CD4-positive, alpha-beta T cell treated with Interleukin-15 for 1 hour (primary cell): ENCODE measurements at places on chromosomes 7 and 10.

GRCh38 chr10:62860946-62861345, 44.8 kb upstream of the EGR2 start:
- DNase-seq: no peak

DNA sequence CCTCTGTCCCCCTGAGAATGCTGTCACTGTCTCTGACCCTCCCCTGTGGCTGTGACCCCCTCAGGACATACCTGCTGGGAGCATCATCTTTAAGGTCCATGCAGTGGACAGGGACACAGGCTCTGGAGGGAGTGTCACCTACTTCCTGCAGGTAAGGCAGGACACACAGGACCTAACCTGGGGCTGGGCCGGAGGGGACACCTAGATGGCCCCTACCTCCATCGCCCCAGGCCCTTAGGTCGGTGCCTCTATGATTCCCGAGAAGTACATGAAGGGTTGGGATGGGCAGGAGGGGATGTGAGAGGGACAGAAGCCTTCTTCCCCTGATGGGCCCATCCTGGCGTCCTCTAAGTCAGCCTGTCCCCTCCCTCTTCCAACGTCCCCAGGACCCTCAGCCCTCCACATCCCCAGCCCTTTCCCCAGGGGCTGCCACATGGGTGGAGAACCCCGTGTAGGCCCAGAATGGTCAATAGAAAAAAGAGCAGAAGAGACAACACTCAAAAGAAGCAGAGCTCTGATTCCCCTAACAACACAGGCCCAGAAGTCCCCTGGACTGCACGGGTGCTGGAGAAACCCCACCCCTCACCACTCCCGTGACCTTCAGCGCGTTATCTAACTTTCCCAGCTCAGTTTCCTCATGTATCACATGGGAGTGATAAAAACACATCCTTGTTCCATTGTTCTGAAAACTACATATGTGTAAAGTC, 6.4 kb downstream of the CDHR1 start:
- DNase-seq: no peak

DNA sequence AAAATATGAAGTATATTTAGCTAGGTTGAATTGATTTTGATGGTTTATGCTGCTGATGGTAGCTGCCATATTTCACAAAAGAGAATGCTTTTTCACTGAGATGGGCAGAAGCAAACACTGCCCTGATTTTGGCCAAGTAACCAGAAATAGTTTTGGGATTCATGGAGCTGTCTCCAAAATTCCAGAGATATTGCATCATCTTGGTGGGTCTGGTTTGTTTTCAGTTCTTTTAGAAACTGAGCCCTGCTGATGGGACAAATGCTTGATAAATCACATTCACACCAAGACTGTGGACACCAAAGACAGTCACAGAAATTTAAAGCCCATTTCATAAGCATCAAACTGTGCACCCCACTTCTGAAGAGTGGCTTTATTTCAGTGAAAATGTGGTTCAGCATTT, 140.5 kb downstream of the BICC1 start:
- DNase-seq: no peak

- no peak for DNase-seq
These were observed 94.9 kb downstream of the NPSR1 start for GRCh38 chr7:34752929-34753328.

DNA sequence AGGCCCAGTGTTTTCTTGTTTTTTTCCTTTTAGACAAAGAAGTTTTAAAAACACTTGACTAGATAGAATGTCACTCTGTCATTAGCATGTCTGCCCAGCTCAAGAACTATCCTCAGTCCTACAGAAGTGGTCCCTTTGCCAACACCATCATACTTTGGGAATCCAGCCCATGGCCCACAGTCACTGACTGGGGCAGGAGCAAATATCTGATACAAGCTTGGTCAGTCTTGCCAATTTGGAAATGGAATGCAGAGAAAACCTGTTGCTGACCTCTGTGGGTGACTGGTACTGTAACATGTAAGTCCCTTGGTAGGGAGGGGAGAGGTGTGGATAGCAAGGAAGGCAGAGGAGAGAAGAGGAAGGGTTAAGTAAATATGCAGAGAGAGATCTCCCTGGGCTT, 47.8 kb downstream of the IPMK start:
- DNase-seq: no peak

DNA sequence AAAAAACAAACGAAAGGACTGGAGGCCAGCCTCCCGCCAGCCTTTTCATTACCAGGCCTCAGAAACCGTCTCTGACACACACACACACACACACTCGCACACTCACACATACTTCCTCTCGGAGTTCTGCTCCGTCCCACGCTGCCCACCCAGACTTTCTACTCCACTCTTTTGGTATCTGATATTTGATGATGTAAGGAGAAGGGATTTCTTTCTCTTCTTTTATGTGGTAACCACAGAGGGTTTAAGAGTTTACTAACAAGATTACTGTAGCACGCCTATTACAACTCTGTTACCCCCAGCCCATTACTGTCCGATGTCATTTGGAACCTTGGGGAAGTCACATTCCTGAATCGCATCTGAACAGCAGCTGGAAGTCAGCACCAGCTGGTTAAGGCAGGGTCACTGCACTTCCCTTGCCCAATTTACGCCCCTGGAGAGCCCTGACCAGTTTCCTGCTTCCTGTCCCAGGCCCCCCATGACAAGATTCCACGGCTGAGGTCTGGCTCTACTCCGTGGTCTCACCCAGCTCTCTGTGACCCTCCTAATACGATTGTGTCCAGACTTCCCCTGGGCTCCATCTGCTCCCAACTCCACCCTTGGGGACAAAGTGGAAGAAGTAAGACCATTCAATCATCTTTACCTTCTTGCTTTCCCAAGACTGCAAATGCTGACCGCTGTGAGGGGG, 1.1 kb downstream of the DENND2A start:
- no peak for DNase-seq

- peak; percentile 56 for DNase-seq
These were observed 101.6 kb downstream of the DYNC2I1 start for GRCh38 chr7:158957921-158958491.

- DNase-seq: no peak
These were observed 256.2 kb upstream of the MGMT start for GRCh38 chr10:129210876-129211275.

- no peak for DNase-seq
These were observed 27.0 kb downstream of the PDZD8 start for GRCh38 chr10:117348236-117348635.

GRCh38 chr10:86688398-86688921, 20.1 kb downstream of the LDB3 start:
- peak; percentile 45 for DNase-seq

- DNase-seq: no peak
These were observed 89.1 kb downstream of the CUX1 start for GRCh38 chr7:101906291-101907240.

- no peak for DNase-seq
These were observed 24.5 kb downstream of the OGDHL start for GRCh38 chr10:49737474-49738201.

DNA sequence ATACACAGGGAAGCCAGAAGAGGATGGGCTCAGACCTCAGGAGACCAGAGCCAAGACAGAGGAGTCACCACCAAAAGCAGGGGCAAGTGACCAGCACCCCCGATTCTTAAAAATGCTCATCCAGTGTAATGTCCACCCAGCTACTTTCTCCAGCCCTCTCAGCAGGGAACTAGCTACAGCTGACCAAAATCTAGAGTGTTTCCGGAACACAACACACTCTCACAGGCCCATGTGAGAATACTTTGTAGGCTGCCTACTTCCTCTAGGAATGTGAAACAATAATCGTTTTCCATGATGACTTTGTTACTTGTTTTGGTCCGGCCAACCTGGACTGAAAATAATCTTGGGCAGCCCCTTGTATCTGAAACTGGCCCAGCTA, 14.5 kb downstream of the PSAP start:
- no peak for DNase-seq

DNA sequence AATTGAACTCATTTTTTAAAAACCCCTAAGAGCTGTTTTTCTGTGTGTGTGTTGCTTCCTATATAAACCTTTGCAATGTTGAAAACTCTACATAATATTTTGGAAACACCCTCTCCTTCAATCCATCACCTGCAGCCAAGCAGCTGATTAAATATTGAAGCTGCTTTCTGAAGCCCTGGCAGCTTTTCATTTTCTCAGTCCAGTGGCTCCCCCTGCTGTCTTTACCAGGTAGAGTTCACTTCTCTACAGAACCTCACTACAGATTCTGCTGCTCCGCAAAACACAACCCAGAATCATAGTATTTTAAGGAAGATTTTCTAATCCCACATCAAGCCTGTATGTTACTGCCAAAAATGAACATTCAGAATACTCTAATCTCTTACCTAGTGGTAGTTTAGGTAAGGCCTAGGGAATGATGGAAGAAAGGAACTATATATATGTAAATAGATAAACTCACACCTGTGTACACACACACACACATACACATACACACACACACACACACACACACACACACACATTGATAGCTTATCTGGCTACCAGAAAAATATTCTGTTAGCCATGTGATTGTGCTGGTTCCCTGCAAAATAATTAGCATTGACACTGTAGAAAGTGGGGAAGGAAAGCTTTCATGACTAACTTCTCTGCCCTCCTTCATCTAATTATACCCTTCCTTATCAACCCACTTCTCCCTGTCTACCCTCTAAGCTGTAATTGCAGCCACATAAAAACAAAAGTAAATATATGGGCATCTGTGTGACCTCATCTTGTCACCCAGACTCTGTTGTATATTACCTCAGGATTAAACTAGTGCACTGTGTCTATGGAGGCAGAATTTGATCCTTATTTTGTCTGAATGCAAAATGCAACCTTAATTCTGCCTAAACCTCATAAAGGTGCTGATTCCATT, 229.5 kb upstream of the FZD1 start:
- DNase-seq: no peak

- DNase-seq: no peak
These were observed 544.1 kb downstream of the HTR7 start for GRCh38 chr10:90313576-90314325.

- no peak for DNase-seq
These were observed 133.5 kb downstream of the MTPAP start for GRCh38 chr10:30215623-30216022.

DNA sequence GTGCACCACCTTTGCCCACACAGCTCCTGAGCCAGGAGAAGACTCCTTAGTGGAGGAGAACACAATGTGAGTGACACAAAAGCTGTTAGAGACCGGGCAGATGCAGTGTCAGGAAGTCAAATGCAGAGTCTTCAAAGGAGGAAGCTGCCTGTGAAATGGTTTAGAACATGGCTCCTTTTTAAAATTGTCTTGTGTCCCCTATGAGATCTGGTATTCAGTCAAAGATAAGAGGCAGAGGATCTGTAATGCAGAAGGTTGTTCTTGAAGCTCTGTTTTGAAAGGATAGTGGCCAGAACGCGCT, 133.0 kb downstream of the VIPR2 start:
- no peak for DNase-seq

DNA sequence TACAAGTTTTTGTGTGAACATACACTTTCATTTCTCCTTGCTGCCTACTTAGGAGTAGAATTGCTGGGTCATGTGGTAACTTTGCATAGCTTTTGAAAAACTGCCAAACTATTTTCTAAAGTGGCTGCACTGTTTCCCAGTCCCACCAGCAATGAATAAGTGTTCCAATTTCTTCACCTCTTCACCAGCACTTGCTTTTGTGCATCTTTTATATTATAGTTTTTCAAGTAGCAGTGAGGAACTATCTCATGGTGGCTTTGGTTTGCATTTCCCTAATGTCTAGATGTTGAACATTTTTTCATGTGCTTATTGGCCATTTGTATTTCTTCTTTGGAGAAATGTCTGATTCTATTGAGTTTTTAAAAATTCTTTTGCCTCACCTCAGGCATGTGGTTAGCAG, 229.9 kb upstream of the TCF7L2 start:
- no peak for DNase-seq

DNA sequence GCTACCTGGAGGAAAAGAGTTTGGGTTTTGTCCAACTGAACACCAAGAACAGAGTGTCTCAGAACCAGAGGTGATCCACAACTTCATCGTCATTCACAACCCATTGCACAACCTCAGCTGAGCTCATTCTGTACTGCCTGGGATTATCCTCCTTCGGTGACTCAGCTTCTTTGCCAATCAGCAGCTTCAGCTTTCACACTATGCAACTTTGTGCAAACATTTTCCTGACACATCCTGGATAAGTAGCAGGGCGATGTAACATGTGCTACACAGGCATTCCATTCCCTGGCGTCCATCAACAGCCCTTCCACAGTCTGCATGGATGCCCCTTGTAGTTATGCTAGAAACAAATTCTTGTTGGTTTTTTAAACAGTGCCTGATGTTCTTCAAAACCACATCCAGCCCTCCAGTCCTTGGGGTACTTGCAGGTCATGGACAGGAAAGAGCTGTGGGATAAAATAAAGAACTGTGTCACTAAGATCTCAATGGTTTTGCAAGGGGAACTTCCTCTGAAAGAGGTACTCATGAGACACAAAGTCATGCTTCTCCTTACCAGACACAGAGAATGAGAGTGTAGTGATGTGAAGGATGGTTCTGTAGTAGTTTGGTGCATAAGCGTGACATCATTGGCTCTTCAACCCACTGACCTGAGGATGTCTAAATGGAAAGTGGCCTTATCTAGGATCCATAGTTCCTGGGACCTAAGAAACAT, 478.5 kb downstream of the KIF20B start:
- DNase-seq: no peak

- DNase-seq: no peak
These were observed 194.0 kb downstream of the PPP1R9A start for GRCh38 chr7:95101422-95101821.

GRCh38 chr7:135650831-135651573, 11.3 kb upstream of the STMP1 start:
- DNase-seq: no peak

- no peak for DNase-seq
These were observed 470.4 kb upstream of the IGFBP3 start for GRCh38 chr7:46391231-46392201.

DNA sequence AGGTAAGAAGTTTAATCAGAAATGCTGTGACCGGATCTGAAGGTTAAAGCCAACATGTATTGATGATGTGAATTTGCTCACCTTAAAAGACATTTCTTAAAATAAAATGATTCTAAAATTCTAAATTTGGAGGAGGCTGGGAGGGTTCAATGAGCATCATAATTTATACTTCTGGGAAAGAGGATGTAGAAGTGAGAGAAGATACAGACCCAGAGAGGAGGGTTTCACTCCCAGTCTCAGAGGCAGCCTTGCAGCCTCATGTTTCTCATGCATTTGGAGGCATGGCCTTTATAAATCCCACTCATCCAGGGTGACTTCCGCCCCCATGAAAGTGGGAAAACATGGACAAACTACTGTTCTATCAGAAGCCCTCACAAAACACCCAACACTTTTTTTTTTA, 305.6 kb upstream of the PITRM1 start:
- DNase-seq: no peak

DNA sequence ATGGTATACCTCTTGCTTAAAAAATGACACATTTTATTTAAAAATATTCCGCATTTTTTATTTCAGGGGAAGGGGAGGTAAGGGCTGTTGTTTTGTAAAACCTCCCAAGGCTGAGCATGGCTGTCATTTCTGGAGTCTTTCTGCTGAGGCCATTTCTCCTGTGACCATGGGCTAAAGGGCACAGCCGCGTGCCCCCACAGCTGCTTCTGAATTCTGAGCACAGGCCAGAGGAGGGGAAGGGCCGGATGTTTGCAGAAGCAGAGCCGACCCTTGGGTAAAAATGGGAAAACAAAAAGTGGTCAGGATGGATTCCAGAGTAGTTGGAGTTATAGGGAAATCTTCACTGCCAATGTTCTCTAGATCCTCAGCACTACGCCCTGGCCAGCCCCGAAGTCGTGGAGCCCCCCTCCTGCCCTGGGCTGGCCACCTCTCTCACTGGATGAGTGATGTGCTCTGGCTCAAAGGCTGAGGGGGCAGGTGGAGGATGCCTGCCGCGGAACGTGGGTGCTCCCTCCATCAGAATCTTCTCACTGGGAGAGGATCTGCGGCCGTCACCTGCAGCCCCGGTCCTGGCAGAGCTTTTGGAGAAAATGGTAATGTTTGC, 131.3 kb upstream of the ZEB1 start:
- DNase-seq: no peak

- no peak for DNase-seq
These were observed 58.6 kb upstream of the PRSS1 start for GRCh38 chr7:142690554-142691182.
